Psoas muscle (tissue), 8 donors: ENCODE measurements at places on chromosomes 6 and 20.

GRCh38 chr6:54515013-54515412 is 206.8 kb downstream of the TINAG start:
- DNase-seq, result no peak

DNA sequence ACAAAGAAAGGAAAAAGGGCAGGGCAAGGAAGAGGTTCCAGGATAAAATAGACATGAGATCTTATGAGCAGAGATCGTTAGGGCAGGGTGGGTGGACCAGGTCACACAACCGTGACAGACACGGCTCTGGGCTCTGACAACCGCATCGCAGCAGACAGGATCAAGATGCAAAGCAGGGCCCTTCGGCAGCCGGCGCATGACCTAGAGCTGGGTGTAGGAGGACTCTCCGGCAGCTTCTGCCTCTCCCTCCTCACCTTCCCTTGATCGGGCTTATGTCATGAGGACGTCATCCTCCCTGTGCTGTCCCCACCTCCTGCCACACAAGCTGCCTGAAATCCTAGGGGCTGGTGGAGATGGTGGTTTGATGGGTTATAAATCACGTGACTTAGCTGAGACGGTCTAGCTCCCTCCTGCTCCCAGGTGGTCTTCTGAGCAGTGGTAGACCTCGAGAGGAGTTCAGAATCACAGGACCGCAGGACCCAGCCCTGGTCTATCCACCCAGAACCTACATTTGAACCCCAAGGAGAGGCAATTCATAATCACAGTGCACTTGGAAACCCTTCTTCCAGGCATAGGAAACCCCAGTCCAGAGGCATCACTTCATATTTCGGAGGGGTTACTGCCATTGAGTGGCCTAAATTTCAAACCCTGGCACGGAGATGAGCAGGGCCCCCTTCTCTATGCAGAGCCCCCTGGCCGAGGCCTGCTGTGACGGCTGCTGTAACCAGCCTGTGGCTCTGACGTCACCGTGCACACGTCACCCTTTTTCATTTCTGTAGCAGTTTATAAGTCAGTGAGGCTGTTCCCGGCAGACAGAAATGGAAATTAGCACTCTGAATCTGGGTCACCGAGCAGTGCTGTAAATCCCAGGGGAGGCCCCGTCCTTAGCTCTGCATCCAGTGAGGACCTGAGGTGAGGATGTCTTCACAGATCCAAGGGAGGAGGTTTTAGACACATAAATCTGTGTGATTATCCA is 8.7 kb upstream of the CCR6 start:
- no peak for DNase-seq

DNA sequence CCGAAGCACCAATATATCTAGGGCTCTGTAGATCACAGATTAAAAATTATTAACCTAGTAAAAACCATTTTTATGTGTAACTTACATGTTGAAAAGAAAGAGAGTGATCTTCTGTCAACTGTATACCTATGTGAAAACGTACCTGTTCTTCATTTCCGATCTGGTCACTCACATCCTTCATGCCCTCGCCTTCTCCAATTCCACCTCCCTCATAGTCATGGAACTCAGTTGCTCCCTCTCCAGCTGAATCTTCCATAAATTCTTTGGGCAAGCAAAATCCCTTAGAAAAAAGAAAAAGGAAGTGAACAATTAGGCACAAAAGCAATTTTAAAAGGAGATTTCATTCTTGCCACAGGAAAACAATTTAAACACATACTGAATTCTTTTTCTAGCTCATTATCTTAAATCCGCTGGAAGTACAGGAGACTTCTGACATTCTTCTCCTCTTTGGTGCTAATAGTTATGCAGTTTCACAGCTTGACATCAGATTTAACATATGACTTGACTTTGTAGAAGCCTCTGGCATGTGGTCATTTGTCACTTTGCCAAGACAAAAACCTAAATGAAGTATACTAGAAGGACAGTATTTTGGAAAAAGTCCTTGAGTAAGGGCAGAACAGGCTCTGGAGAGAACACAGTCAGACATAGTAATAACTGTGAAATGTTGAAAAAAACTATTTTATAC is 29.5 kb upstream of the LYRM2 start:
- DNase-seq, result no peak

- DNase-seq, result no peak
These were observed 249.1 kb upstream of the JAG1 start for GRCh38 chr20:10922941-10923340.

GRCh38 chr6:82144007-82144851 is 103.3 kb downstream of the IBTK start:
- no peak for DNase-seq

DNA sequence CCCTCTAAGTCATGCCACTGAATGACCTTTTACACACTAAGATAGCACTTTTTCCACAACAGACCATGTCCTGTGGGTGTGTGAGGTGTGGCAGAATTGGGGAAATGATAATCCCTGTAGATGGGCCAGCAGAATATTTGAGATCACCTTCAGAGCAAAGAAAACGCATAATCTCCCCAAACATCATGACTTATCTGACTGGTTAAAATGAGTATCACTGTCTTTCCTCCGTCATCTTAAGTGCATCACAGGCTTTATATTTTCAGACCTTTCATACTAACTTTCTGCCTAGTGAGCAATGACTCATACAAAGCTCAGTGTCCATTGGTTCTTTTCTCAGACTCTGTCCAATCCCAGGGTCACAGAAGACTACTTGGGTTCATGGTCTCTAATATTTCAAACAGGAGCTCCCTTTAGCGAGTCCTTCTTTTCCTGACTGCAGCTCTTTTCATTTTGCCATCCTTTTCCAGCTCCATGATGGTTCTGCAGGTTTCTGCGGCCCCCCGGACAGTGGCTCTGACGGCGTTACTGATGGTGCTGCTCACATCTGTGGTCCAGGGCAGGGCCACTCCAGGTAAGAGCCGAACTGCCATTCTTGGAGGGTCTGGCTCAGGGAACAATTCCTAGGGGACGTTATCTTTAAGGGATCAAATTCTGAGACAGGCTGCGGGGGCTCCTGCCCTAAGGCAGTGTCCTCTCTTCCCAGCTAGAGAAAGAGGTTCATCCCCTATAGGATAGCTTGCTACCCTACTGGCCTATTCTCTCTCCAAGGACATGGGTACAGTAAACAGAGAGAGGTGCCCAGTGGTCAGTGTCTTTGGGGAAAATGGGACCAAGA is at the start of gene HLA-DPB1:
Gene HLA-DPB1, plus strand, starts transcription at position 423 of the 838 bp plus-strand sequence. Its CDS starts 52 bp downstream, at position 475.
- DNase-seq, result no peak

DNA sequence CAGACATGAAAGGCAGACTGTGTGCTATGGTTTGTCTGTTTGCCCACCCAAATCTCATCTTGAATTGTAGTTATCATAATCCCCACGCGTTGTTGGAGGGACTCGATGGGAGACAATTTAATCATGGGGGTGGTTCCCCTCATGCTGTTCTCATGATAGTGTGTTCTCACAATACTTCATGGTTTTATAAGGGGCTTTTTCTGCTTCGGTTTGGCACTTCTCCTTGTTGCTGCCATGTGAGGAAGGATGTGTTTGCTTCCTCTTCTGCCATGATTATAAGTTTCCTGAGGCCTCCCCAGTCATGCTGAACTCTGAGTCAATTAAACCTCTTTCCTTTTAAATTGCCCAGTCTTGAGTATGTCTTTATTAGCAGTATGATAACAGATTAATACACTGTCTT is 47.2 kb upstream of the MICB start:
- no peak for DNase-seq

DNA sequence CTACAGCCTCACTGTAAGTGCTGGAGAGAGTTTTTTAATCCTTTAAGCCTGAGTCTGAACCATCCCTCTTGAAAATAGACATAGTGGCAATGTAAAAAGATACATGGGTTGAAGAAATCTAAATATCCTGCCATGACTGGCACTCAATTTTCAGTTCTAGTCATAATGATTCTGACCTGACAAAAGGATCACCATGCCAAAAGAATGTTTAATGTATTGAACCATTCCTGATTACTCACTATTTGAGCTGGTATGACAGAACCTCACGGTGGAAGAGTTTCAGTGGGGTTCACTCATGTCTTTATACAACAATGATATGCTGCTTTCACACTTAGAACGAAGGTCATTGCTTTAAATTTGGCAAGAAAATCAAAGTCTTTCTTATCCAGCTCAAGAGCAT is 93.4 kb downstream of the HIVEP2 start:
- no peak for DNase-seq

DNA sequence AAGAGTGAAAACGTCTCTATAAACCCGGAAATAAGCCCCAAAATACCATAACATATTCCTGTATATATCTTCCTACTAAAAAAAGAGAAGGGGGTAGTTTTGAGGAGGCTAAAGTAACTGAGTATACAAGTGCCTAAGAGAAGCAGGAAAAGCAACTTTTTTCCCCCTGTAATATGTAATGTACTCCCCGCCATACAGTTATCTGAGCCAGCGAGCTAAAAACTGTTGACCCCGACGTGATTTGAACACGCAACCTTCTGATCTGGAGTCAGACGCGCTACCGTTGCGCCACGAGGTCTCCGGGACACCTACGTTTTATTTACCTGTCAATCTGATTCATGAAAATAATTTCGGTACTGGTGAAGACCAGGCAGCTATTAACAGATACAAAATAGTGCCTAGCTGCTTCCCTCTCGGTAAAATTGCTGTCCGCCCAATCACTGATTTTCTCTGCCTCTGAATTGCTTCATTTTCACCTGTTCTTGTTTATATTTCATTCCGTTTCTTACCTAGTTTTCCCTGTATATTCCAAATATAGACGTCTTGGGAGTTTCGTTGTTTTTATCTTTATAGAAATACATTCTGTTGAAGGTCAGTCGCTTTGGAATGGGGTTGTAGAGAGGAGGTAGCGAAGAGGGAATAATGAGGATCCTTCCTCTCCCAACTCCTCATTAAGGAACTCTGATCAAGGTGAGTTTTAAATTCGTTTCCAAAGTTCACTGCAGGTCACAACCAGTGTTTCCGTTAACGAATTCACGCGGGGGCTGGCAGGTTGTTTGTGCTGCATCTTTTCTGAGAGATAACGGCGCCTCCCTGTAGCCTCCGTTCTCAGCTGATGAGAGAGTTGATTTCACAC is 33.6 kb upstream of the BTN3A2 start:
- DNase-seq, result no peak

DNA sequence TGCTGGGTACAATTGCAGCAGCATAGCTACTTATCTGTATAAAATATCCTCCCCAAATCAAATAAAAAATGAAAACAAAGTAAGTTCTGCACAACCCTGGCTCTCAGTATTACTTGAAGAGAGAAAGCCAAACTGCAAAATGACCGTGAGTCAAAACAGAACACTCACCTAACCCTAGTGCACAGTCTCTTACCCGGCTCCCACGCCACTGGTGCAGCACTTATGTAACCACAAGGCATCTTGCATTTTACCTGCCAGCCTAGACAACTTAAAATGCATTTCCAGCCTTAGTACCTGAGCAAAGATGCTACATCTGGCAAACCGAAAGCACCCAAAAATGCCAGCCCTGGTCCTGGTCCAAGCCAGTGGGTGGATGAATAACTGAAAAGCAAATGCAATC is 12.4 kb upstream of the SIRPB1 start:
- no peak for DNase-seq

DNA sequence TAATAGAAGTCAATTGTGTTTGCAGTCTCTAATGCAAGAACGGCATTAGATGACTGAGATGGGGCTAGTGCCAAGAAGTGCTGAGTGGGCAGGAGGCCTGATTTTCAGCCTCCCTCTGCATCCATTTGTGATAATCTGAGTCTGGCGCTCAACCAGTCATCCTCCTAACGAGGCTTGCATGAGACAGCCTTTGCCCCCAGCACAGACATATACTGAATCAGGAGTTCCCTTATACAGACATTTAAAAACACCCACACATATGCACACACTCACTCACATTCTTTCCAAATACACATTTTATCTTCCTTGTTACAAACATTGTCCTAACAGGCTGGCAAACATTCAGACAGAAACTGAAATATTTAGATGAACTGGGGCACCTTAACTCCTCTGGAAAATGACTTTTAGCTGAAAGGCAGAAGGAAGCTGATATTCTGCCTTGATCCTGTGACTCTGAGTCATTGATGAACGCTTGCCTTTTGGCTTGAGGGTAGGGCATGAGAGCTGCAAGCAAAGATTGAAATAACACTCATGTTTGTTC is 562.3 kb downstream of the DHX35 start:
- DNase-seq, result no peak

- no peak for DNase-seq
These were observed 15.0 kb downstream of the MBOAT1 start for GRCh38 chr6:20197251-20197650.

DNA sequence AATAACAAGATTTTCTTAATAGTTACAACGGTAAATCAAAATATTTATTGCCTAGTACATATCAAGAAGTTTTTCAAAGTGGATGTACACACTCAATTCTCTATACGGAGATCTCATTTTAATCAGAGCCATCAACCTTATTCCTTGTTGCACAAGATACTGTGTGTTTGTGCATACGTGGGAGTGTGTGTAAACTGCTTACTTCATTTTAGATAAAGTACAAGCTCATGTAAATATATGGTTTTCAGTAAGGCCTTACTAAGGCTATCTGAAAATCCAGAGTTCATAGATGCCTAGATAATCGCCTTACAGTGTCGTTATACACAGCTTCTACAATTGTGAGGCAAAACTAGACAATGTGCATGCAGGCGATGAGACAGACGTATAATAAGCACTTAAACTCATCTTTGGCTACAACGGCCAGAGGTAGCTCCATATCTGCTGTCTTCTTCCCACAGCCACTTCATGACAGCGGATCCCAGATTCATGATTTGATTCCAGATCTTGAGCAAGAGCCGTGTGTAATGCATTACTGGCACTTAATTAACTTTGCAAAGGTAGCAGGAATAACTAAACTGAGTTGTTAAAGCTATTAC is 2.5 kb downstream of the PERP start:
- DNase-seq, result no peak

DNA sequence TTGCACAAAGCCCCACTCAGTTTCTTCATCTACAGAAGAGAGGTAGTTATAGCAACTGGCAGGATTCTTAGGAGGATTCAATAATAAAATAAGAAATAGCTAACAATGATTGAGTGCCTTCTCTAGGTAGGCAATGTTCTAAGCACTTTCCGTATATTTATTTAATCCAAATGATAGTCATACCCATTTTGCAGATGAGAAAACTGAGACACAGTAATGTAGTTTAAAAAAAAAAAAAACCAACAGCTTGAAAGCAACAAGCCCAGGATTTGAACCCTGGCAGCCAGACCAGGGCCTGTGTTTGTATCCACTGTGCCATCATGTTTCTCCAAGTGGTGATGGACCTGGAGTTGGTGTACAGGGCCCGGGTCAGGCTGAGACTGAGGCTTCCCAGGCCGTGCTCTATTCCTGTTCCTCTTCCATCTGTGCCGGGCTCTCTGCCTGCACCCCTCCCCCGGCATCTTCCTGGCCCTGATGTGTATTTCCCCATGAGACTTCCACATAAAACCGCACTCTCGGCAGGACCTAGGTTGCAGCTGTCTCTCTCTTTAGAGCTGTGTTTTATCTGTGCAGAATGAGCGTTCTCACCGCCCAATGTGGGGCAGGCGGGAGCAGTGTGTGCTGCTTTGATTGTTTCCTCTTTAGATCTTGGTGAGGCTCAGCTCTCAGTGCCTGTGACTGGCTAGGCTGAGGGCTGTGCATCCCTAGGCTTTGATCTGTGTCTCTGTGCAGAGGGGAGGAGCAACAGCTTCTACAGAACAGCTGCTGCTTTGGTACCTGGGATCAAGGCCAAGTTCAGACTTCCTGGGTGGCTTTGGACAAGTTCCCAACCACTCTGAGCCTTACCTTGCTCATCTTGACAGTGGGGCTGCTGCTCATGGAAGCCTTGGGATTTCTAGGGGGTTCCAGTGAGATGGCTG is 49.5 kb downstream of the TOX2 start:
- peak; percentile 69 for DNase-seq
